ENCODE measurements at places on chromosomes 4 and X.

- DNase-seq, result peak; percentile 56
These were observed 490.4 kb downstream of the CENPC start for GRCh38 chr4:67054896-67055295.

GRCh38 chr4:123452616-123453015 lies 56.0 kb downstream of the SPRY1 start:
- DNase-seq, result peak; percentile 73

DNA sequence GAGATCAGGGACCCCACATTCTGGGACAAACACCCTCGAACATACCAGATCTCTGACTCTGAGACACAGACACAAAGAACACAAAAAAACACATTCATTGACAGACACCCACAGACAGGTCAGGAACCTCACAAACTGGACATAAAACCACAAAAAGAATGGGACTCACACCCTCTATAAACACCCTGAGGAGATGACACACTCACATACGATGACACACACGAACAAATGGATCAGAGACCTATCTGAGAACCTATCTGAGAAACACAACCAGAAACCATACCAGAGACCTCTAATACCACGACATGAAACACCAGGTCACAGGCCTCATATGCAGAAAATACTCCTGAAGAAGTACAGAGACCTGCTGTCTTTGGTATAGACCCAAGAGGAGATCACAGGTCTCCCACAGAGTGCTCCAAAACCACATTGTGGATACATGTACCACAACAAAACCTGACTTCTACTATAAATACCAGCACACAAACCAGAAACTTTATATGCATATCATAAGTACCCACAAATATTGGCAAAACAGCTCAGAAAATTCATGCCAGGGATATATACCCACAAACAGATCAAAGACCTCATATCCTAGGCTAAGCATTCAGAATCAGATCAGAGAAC lies 19.5 kb downstream of the SUV39H1 start:
- DNase-seq, result peak; percentile 58

GRCh38 chr4:153832720-153833287 lies 43.9 kb upstream of the SFRP2 start:
- no peak for DNase-seq

- DNase-seq, result no peak
These were observed 70.3 kb downstream of the RAB28 start for GRCh38 chr4:13413729-13414437.

GRCh38 chr4:66688674-66689073 lies 856.6 kb downstream of the CENPC start:
- peak; percentile 59 for DNase-seq

GRCh38 chr4:186227744-186228513 lies 622 bp downstream of the KLKB1 start:
- DNase-seq, result no peak

GRCh38 chr4:162403932-162404331 lies 240.1 kb upstream of the FSTL5 start:
- no peak for DNase-seq

- DNase-seq, result peak; percentile 45
These were observed 61.0 kb downstream of the CHRNA9 start for GRCh38 chr4:40395908-40396793.

DNA sequence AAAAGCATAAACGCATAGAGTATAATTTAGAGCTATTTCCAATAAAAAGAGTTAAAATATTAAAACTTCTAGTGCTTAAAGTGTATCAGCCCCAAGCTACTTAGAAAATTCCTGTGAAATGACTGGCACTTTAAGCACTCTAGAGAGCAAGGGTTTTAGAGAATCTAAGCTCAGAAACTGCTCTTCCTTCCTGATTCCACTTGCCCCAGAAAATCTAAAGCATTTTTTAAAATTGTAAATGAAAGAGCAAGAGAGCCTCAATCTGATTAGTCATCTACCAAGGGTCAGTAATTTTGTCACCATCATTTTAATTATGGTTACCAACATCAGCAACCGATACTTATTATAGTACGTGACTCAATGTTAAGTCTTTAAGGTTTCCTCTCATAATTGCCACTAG lies 25.0 kb downstream of the CTPS2 start:
- DNase-seq, result no peak

GRCh38 chrX:16212436-16212835 lies 45.2 kb downstream of the MAGEB17 start:
- no peak for DNase-seq

- no peak for DNase-seq
These were observed 1427.0 kb downstream of the ADGRL3 start for GRCh38 chr4:62627141-62627540.

DNA sequence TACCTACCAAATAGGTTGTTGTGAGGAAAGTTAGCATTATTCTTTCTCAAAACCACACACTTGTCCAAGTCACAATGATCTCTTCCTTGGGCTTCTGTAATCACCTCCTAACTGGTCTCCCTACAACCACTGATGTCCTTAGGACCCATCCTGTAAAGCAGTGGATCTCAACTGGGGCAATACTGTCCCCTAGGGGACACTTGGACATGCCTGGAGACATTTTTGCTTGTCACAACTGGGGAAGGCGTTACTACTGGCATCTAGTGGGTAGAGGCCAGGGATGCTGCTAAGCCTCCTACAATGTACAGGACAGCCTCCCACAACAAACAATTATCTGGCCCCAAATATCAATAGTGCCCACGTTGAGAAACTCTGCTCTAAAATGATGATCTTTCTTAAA lies 118.7 kb upstream of the AP1S2 start:
- DNase-seq, result peak; percentile 21

- DNase-seq, result peak; percentile 87
These were observed 226.7 kb downstream of the PALLD start for GRCh38 chr4:168723569-168723968.

DNA sequence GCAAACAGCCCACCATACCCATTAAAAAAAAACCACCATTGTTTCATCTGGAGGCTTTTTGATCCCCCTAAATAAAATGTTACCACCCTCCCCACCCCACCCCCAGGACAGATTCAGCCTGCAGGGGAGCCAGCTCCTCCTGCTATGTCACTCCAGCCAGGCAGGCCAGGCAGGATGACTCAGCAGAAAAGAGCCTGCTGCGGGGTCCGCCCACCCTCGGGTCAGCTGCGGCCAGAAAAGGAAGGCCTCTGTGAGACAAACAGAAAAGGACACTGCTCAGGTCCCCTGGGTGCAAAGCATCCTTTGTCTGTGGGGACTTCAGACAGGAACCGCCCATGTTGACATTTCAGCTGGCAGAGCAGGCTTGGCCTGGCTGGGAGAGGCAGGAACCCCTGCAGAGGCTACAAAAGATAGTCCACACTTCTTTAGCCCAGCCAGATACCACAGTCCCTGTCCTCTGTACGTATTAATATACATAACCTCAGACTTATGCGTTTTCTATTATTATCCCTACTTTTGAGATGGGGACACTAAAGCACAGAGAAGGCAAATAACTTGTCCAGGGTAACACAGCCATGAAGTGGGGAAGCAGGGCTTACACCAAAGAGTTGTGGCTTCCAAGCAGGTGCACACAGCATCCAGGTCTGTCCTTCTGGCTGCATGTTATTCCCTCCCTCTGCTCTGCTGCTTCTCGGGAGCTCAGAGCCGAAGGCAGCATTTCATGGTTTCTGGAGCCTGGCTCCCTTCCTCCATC lies 147.7 kb downstream of the CPEB2 start:
- DNase-seq, result peak; percentile 86

GRCh38 chr4:143406523-143406922 lies 69.8 kb downstream of the GAB1 start:
- DNase-seq, result peak; percentile 69

DNA sequence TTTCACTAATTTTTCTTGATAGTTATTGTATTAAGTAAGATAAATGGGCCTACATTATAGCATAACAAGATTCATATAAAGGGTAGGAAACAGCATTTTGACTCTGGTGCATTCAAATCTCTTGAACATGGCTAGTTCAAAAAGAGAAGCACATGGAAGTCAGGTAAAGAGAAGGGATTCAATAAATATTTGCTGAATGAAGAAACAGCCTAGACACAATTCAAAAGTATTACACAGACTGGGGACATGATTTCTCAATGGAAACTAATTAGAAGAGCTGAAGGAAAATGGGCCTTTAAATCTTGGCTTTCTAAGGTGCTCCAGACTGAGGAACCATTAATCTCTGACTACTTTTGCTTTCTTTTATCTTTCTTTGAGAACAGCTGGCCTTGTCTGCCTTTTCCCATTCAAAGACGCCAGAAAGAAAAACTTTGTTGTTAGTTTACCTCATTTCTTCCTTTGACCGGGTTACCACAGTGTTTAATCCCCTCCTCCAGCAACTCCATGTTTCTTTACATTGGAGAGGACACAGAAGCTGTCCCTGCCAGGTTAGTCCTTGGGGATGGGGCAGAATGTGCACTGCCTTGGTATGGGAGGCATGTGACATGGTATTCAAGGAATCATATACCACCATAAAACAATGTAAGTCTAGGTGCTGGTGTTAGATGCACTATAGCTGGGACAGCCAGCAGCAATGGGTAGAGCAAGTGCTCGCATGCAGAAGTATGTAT lies 264.2 kb downstream of the CAMK2D start:
- DNase-seq, result no peak

DNA sequence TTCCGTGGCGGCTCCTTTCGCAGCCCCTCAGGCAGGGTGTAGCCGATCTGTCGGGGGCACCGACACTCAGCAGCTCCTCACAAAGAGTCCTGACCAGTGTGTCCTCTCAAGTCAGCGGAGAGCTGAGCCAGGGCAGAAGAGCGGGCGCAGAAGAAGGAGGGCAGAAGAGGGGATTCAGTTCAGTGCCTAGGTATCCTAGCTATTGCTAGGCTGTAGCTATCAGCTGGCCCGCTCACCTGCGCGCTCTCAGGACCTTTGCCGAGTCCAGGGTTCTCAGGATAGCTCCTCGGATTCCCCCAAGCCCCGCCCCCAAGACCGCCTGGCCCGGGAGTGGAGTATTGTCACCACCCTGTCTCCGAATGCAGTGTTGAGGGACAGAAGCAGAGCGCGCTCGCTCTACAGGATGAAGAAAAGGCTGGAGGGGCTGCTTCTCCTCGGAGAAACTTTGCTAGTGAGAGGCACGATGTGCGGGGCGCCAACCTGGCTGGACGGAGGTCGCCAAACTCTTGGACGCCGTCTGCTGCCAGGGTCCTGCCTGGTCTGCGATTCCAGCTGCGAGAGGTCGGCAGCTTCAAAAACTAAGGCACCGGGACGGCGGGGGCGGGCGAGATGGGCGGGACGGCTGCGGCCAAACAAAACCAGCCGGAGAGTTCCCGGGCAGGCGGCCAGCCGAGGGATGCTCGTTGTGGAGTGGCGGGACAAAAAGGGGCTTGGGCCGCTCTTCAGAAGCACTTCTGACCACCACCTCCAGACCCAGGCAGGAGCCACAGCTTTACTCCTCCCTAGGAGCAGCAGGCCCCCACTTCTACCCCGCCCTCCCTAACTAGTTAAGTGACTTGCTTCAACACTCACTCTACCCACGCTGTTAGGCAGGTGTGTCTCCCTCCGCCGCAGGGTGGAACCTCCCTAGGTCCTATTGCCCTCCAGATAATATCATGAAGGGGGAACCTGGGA lies at the start of gene XKRX:
Gene XKRX (minus strand): TSS at position 258 of the 954 bp plus-strand sequence. CDS start 613 bp downstream, outside the sequence.
- peak; percentile 10 for DNase-seq

GRCh38 chr4:54228056-54228527 lies 1.0 kb upstream of the PDGFRA start:
- peak; percentile 82 for DNase-seq

- peak; percentile 32 for DNase-seq
These were observed 18.7 kb downstream of the SCFD2 start for GRCh38 chr4:53346920-53347852.

DNA sequence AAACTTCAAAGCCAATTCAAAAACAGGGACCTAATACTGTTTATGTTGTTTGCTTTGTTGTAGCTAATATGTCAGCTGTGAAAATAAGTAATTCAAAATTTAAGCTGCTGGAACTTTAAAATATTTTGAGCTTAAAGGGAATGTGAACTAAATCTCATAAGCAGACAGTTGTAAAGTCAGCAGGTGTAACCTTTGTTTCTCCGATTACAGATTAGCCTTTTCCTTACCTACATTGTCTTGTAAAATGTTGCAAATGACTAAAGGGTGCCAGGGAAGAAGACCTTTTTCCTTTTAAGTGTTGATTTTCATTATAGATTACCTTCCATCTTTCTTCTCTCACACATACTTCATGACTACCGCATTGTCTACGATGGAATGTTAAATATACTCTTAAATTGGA lies 405.1 kb downstream of the KCNIP4 start:
- DNase-seq, result no peak

GRCh38 chr4:97349468-97350186 lies 793.6 kb downstream of the STPG2 start:
- no peak for DNase-seq

DNA sequence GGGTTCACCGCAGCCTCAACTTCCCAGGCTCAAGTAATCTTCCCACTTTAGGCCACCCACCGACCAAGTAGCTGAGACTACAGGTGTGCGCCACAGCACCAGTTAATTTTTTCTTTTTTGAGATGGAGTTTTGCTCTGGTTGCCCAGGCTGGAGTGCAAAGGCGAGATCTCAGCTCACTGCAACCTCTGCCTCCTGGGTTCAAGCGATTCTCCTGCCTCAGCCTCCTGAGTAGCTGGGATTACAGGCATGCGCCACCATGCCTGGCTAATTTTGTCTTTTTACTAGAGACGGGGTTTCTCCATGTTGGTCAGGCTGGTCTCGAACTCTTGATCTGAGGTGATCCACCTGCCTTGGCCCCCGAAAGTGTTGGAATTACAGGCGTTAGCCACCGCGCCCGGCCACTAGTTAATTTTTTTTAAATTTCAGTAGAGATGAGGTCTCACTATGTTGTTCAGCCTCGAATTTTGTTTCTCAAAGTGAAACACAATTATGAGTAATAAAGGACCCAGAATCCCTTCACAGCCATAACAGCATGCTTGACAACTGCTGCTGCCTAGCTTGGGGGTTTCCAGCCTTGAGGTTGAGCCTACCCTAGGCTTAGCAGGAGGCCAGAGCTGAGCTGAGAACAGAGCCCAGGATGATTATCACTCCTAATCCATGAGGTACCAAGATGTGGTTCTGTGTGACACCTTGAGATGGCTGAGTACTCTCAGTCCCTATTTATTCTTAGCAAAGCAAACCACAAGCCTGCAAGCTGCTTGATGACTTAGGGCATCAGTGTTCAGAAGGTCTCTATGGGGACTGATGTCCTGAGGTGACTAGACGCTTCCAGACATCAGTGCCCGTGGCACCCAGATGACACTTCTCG lies 41.6 kb upstream of the NKRF start:
- no peak for DNase-seq

DNA sequence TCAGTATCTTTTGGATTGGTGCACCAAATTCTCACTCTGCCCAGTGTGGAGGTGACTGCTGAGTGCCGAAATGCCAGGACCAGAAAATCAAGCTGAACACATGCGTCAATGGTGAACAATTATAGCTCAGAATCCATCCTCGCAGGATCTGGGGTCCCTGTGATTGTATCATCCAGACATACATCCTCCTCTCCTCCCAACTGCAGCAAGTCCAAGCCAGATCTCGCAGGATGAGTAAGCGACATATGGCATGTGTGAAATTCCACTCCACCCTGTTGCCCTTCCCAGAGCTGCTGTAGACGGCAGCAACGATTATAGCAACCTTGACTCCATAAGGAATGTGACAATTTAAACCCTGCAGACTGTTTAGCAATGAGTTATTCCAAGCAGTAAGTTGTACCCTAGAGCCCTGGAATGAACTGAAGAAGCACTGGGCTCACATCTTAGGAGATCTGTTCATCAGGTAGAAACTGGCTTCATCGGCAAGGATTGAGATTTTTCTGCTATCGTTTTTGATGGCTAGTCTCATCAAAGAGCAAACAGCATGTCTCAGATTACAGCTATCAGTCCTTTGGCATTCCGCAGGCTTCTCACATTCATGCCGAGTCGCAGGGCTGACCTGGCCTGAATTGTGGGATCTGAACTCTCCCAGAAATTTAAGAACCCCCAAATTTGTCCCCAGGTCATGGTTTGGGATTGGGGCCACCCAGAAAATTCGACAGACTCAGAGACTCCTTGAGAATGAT lies 35.5 kb upstream of the SORBS2 start:
- DNase-seq, result peak; percentile 69

GRCh38 chr4:84957514-84958420 lies 8.7 kb downstream of the WDFY3 start:
- DNase-seq, result no peak

Data from astrocyte of the spinal cord (primary cell).